ENCODE measurements at places on chromosomes 4 and X. TPM values are rescaled to one million over a fixed set of nuclear protein-coding genes. Genes with fewer than 3 reads are reported as not detected.

GABRA4 gene
- not detected for total RNA-seq

MPC1L gene
- total RNA-seq = not detected

TMEM271 gene
- total RNA-seq = 0.08 TPM

F8A1 gene
- total RNA-seq = 6.4 TPM

ADGRL3 gene
- not detected for total RNA-seq

Data from H4 (cell line).